CD4-positive, alpha-beta T cell treated with Interleukin-15 for 4 hours (primary cell): ENCODE measurements at places on chromosomes 1 and 21.
A peak's percentile ranks its signal among the peaks of the same experiment; 100 is the strongest.

- peak; percentile 6 for DNase-seq
Measured at GRCh38 chr1:78005755-78006154, 1.0 kb downstream of the DNAJB4 start.

GRCh38 chr1:201515895-201516294, 9.0 kb upstream of the CSRP1 start:
- no peak for DNase-seq

- DNase-seq, result no peak
Measured at GRCh38 chr1:41368801-41369200, 7.6 kb downstream of the FOXO6 start.

- DNase-seq, result no peak
Measured at GRCh38 chr1:52240592-52241210, 98.8 kb downstream of the ZFYVE9 start.

GRCh38 chr1:215807911-215808436, 240.9 kb downstream of the KCTD3 start:
- DNase-seq, result no peak

DNA sequence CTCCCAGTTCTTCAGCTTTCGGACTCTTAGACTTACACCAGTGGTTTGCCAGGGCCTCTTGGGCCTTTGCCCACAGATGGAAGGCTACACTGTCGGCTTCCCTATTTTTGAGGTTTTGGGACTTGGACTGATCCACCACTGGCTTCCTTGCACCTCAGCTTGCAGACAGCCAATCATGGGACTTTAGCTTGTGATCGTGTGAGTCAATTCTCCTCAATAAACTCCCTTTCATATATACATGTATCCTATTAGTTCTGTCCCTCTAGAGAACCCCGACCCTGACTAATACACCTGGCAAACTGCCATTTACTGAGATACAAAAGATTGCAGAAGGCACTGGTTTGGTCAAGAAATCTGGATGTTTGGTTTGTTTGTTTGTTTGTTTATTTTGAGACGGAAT, 6.4 kb upstream of the RAB4A start:
- DNase-seq, result no peak

DNA sequence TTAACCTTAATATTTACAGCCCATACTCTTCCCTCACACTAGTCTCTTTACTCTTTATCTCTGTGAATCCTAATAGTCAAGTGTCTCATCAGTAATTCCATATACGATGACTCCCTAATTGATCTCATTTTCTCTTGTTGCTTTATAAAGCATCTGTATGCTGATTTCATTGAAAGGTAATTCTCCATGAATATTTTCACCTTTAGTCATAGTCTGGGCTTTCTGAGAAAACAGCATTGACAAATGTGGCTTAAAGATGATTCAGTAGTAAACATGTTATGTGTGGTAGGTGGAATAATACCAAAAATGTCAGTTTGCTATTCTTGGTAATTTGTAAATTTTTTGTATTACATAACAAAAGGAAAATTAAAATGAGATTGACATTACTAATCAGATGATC, 1176.5 kb downstream of the NCAM2 start:
- DNase-seq, result no peak

- DNase-seq, result no peak
Measured at GRCh38 chr1:35845766-35846165, 37.2 kb upstream of the AGO1 start.

DNA sequence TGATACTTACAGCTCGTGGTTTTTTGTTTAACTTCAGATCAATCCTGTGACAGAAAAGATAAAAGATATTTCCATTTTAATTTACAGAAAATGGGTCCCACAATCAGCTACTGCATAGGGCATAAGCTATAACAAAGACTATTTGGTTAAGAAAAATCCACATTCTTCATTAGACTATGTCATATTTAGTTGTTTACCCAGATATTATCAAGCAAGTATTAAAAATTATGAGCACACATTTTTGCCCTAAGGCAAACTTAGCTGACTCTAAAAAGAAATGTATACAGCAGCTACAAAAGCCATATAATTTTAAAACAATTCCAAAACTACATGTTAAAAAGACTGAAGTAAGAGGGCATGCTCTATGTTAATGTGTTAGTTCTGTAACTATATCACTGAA, 18.7 kb downstream of the MEAF6 start:
- no peak for DNase-seq

DNA sequence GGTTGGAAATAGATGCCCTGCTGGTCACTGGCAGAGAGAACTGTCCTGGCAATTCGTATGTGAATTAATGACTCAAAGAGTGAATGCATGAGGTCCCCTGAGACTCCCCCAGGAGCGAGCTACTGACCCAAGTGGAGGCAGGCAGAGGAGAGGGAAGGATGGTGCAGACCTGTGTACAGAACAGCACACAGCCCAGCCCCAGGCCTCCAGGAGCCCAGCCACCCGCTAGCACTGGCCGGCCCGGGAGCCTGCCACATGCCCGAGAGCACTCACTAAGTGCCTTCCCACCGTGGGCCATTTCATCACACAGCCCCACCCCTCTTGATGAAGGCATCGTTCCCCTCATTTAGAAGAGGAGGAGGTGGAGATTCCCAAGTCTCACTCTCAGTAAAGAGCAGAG, 62.0 kb upstream of the IGSF21 start:
- no peak for DNase-seq

DNA sequence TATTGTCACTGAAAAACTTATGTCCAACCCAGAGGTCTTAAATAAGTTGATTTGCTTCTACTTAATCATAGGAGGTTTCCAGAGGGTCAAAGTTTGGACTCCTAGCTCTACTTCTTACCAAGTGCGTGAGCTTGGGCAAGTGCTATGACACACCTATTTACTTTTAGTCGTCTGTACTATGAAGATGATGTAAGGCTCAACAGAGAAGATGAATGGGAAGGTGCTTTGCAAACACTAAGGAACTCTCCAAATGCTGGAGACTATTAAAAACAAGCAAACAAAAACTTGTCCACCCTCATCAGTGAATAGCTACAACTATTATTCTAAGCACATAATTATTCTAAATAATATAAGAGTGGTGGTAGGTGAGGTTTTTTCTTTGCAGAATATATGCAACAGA, 232.3 kb upstream of the USP24 start:
- DNase-seq, result no peak

GRCh38 chr1:115343200-115343737, 5.2 kb upstream of the NGF start:
- no peak for DNase-seq

DNA sequence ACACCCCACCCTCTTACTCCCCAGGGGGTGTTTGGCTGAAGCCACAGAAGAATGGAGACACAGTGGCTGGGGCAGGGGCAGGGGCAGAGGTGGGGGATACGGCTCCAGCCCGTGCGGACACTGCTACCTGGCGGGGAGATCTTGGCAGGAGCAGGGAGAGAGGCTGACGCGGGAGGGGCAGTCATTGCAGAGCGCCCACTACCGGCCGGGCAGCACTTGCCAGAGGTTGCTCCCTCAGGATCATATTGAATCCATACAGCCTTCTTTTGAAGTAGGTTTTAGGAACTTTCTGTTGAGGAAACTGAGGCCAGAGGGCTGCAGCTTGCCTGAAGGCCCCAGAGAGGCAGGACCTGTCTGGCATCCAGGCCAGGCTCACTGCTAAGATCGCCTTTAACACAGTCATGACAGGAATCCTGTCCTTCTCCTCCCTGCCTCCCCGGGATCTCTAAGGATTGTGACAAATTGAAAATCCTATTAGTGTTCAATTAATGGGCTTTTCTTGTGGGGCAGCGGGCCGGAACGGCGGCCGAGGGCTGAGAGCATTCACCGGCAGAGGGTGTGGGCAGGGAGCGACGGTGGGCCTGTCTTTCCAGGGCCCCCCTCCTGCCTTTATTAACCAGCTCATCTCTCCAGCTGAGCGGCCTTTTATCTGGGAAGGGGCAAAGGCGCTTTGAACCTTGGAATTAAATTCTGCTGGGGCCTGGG, 65.5 kb upstream of the WNT4 start:
- DNase-seq, result no peak

GRCh38 chr1:69569175-69569541, 1.4 kb downstream of the LRRC7 start:
- no peak for DNase-seq

DNA sequence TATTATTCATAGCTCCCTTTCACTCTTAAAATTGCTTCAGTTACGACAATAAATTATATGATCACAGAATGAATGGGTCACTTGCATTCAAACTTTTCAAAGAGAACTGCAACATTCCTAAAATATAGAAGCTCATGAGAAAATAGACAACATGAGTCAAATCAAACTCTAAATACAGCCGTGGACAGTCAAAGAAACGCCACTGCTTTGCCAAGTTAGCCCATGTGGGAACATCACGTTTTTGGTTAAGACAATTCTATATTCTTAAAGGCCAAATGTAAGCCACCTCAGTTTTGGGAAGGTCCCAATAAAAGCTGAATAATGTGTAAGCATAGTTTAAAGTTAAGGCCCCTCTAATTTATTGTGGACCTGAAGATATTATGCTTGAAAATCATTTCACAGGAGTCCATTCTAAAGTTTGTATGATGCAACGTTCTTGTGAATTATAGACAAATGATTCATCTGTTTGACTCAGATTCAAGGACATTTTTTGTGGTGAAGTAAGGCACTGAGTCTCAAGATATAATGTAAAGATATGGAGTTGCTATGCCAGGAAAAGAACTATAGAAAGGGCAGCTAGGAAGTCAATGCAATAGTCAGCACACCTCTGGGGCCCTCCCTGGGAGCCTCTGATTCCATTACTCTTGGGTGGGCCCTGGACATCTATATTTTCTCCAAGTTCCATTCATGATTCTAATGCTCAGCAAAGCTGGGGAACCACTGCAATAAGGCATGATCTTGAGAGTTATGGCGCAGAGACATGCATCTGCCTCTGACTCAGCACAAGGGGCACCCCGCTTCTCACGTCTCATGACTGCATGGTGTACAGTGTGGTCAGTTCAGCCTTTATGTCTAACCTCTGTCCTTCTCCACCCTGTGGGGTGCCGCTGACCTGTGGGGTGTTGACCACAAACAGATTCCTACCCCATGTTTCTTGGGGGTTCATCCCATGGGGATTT, 33.9 kb downstream of the ETS2 start:
- no peak for DNase-seq

- no peak for DNase-seq
Measured at GRCh38 chr1:30648408-30649000, 74.9 kb downstream of the MATN1 start.

DNA sequence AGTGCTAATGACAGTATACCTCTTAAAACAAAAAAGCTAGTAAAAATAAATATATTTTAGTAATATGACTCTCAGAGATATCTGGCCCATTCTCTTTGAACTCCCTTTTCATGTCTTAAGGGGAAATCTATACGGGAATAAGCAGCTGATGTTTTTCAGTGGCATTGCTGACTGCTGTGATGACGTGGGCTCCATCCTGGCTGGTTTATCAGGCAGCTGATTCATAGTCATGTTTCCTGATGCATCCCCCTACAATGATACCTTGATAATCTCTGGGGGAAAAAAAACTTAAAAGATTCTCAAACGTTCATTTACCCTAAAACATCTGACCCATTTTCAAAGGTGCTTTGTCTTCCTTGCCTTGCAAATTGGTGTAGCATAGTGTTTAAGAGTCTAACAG, 53.8 kb downstream of the ABCA4 start:
- DNase-seq, result no peak

DNA sequence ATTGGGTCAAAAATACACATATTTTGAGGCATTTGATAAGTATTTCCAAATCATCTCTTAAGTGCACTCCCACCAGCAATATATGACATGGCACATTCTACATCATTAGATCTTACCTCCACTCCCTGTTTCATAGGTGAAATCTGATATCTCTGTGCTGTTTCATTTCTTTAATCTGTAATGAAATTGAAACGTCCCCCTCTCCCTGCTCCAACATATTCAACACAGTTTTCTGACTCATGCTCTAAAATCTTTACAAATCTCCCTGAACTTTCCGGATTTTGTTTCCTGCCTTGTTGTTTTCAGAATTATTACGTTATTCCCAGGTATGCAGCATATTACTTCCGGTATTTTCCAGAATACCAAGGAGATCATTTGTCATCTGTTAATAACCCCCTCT, 66.1 kb upstream of the AKT3 start:
- DNase-seq, result no peak

- DNase-seq, result no peak
Measured at GRCh38 chr1:101116006-101116405, 90.4 kb upstream of the DPH5 start.

GRCh38 chr1:75964760-75965408, 32.7 kb upstream of the ASB17 start:
- DNase-seq, result no peak

GRCh38 chr1:84995484-84996334, 1.2 kb downstream of the MCOLN2 start:
- DNase-seq, result no peak

DNA sequence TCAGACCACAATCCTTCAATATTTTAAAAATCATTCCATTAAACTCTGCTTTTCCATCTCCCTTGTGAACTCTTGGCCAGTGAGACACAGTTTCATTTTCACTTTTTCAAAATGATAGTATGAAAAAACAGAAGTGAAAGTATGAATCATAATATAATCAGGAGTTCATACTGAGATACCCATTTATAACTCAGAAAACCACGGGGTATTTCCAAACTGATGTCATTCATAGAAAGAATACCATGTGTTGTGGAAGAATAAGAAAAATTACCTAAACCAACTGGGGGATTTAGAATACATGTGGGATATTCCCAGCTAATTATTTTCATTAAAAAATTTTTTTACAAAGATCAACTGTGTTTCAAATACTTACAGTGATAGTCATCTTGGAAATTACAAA, 149.9 kb downstream of the MRPL39 start:
- peak; percentile 66 for DNase-seq

GRCh38 chr21:26506956-26507355, 66.1 kb downstream of the CYYR1 start:
- no peak for DNase-seq

DNA sequence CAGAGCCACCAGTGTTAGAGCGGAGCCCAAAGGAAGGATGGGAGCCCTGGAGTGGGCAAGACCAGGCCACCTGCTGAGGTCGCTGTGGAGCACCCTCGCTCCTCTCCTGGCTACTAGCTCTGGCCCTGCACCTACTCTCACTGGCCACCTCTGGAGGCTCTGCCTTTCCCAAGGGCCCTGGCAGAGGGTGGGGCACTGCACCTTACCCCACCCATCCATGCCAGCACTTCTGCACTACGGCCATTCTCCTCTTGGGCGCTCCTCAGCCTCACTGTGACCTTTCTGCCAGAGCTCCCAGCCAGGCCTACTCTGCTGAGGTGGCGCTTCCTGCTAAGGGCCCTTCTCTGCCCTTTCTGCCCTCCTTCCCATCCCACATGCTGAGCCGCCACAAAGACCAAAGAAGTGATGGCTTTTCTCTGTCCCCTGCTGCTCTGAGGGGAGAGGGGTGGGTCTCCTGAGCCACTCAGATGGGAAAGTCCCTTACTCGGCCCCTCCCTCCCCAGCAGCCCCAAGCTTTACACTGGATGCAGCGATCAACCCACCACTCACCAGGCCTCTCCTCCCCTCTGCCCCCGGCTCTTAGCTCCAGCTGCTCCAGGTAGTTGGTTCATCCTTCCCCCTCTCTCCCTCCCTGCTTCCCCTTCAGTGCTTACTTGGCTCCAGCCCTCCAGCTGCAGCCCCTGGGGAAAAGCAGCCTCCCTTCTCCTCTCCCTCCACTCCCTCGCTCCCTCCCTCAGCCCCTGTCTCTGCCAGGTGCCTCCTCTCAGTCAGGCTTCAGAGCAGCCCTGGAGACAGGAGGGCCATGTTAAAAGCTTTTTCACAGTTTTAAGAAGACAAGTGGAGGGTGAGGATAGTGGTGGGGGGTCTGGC, 14.8 kb upstream of the TMEM222 start:
- DNase-seq, result no peak

- no peak for DNase-seq
Measured at GRCh38 chr1:95731466-95731865, 497.5 kb downstream of the RWDD3 start.

- DNase-seq, result no peak
Measured at GRCh38 chr1:217009376-217009775, 286.1 kb upstream of the ESRRG start.

- no peak for DNase-seq
Measured at GRCh38 chr1:57772580-57773195, 348.8 kb upstream of the DAB1 start.
